ENCODE measurements at places on chromosomes 4 and X.

- no peak for DNase-seq
Observed at GRCh38 chr4:185743722-185744487, 68.1 kb downstream of the SORBS2 start.

DNA sequence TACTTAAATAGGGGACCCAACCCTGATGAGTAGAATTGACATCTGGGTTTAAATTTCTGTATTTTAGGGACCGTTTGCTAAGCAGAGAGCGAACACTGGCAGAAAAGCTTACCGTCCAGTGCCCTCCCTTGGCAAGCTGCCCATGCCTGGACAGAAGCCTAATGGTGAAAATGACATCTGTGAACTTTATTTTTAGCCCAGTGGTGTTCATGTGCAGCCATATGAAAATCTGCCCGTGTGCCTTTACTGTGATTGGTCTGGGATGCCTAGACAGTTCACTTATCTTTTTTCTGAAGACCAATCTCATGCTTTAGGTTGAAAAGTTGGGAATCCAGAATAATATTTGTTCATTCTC lies 1.1 kb downstream of the STBD1 start:
- DNase-seq = no peak

DNA sequence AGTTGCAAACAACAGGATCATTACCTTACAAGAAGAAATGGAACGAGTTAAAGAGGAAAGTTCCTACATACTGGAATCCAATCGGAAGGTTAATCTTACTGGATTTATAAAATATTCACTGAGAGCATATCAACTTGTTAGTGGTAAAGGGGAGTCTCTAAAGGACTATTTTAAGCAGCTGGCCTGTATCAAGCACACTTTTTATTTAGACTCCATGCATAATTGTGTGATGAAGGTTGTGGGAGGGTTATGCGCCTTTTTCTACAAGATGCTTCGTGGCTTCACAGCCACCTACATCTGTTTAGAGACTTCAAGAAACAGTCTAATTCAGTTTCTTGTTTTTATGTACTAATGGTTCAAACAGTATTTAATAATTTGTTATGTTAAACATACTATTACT lies 56.6 kb downstream of the GRSF1 start:
- no peak for DNase-seq

GRCh38 chrX:84475101-84475500 lies 27.2 kb downstream of the HDX start:
- DNase-seq = no peak

DNA sequence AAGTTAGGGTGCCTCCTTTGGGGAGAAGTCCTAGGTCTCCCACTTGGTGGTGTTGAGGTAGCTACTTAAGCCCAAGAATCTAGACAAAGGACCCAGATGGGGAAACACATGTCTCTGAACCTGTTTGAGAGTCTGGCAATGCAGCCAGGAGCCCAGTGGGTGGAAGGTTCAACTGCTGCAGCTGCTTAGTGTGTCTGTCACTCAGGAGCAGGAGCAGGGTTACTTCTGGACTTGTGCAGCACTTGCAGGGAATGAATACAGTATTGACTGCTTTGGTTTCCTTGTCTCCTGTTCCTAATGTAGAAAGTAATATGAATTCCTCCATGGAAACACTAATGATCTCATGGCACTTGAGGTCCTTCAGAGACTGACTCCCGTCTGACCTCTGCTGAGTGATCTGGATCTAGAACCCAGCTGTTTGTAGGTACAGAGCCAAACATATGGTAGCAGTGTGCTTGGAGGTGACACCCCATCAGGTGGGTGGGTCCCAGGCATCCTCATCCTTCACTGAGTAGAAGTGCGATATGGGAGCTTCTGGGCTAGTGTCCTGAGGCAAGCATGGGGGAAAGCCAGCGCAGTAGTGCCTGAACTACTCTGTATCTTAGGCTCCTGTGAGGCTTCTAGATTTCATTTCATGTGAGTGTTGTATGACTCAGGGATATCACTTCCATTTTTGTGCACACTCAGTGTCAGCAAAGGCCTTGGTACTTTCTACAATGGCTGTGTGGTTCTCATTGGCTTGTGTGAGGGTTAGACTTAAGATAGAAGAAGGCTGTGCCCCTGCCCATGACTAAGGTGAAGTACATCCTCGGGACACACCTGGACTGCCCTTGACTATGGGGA lies 85.0 kb upstream of the WDR1 start:
- DNase-seq = no peak

- DNase-seq = no peak
Observed at GRCh38 chr4:142550965-142551364, 295.1 kb downstream of the INPP4B start.

GRCh38 chrX:40521868-40522450 lies 58.8 kb upstream of the ATP6AP2 start:
- DNase-seq = no peak

GRCh38 chrX:53682885-53683555 lies 3.5 kb downstream of the HUWE1 start:
- DNase-seq = peak; percentile 64

GRCh38 chr4:38373375-38373774 lies 290.6 kb upstream of the KLF3 start:
- no peak for DNase-seq

GRCh38 chr4:151990201-151990600 lies 229.4 kb upstream of the GATB start:
- no peak for DNase-seq

DNA sequence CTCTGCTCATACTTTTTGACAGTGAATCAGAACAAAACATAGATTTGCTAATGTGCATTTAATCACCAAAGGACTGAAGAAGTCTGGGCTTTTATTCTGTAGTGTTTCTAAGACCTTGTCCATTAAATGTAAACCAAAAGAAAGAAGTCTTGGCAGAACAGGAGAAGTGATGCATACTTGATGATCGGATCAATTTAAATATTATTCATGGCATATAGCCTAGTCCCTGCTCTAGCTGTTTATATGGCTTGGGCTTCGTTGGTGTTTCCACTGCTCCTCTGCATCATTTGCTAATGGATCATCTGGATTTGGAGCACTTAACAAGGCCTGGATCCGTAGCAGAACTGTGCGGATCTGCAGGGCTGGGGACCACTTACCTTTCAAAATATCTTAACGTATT lies 566.6 kb downstream of the GALNTL6 start:
- peak; percentile 9 for DNase-seq

DNA sequence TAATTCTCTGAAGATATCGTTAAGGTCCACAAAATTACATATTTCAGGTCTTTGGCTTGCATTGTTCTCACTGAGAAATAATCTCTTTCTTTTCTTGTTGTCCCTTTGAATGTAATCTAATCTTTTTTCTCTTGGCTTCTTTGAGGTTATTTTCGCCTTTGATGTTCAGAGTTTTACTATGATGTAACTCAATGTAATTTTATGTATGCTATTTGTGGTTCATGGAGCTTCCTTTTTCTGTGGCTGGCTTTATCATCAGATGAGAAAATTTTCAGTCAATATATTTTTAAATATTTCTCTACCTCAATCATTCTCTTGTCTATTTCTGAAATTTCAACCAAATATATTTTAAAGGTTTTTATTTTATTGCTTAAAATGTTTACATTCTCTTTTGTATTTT lies 672.2 kb downstream of the TRAM1L1 start:
- no peak for DNase-seq

- DNase-seq = no peak
Observed at GRCh38 chrX:65866146-65866545, 173.7 kb downstream of the VSIG4 start.

DNA sequence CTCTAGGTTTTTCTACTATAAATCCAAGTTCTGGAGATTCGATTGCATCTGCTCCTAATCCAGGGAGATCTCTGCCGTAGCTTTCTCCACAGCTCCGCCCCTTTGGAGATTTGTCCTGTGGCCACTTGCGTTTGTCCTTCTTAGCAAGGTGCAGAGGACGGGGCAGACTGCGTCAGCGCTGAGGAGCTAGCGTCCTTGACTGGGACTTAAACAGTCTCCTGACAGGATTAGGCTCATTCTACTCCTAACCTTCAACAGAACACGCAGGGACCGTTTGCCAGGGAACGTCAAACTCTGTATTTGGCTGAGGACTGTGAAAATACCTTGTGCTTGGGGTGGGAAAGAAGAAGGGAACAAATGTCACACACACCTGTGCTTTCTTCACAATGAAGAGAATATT lies 38.6 kb downstream of the SORBS2 start:
- no peak for DNase-seq

DNA sequence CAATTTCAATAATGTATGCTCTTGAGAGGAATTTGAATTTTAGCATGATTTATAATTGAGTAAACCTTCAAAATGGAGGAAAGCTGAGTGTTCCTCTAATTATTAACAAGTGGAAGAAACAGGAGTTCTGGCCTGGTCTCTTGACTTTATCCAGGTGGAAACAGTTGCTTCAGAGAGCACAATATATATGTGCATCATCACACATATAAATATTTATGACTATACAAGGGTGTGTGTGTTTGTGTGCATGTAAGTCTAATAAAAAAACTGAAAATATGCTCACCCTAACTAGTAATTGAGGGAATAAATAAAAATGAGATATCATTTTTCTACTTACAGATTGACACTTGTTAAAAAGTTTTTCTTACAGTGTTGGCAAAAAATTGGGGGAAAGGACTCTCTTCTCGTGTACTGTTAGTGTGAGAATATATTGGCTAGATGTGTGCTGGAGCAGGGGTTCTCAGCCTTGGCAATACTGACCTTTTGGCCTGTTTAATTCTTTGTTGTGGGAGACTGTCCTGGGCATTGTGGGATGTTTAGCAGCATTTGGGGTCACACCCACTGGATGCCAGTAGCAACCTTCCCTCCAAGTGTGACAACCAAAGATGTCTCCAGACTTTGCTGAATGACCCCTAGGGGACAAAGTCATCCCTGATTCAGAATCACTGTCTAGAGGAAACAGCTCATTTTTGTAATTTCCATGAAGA lies 20.8 kb upstream of the HERC5 start:
- DNase-seq = no peak

DNA sequence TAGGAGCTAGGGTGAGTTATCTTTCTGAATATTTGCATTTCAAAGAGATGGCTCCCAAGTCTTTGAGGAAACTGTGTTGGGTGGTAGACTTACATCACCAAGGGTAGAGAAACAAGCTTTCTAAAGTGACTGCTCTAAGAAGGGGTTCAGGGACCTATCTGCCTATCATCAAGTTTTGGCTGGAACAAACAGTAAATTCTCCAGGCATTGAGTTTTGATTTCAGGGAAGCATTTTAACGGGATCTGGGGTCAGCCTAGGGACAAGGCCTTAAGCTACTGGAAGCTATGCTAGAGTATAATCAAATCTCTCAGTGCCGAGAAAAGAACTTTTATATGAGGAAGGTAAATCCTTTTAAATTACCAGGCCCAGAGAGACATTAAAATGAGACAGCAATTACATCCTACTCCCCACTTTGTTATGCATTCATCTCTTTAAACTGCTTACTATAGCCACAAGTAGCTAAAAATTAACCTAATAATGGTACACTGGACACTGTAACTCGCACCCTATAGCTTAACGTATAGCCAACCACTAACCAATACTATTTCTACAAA lies 2.0 kb upstream of the NUDT9 start:
- no peak for DNase-seq

- no peak for DNase-seq
Observed at GRCh38 chr4:176587920-176588319, 204.8 kb downstream of the VEGFC start.

- DNase-seq = no peak
Observed at GRCh38 chr4:85778632-85779131, 303.7 kb downstream of the ARHGAP24 start.

GRCh38 chr4:14892563-14892962 lies 109.7 kb upstream of the CPEB2 start:
- DNase-seq = no peak

DNA sequence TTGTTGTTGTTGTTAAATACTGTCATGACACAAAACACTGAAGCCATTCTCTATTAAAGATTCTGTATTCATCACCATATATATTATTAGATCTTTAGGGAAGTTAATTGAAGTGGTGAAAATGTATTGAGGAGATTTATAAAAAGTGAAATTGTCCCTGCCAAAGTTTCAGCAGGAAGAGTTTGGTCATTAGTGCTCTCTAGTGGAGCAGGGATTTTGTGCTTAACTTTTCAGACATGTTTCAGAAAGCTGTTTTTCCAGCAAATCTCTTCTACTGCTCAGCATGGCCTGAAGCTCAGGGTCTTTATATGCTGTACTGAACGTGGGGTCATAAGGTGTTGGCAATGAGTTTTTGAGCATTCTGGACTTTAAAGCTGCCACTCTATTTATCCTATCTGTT lies 36.7 kb upstream of the CXXC4 start:
- peak; percentile 38 for DNase-seq

GRCh38 chrX:141278306-141278705 lies 36.0 kb upstream of the SPANXC start:
- DNase-seq = peak; percentile 7

DNA sequence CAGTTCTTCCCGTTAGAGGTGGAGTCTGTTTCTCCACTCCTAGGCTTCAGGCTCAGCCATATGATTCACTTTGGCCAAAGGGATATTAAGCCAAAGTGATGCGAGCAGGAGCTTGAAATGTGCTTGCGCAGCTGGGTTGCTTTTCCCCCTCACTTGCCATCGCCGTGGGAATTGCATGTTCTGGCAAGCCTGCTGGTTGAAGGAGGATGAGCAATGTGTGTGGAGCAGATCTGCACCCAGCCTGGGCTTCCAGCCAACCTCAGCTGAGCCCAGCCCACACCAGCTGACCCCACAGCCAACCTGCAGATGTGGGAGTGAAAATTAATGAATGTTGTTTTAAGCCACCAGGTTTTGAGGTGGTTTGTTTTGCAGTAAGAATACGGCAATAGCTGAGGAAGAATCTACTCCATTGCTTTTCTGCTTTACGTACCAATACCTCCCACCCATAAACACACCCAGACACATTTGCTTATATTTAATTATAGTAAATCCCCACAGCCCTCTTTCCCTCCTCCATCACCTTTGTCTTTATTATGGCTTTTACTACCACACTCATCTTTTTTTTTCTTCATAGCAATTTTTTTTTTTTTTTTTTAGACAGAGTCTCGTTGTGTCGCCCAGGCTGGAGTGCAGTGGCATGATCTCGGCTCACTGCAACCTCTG lies 132.8 kb upstream of the FUNDC1 start:
- DNase-seq = peak; percentile 64

GRCh38 chr4:154160519-154161301 lies 330.9 kb downstream of the DCHS2 start:
- peak; percentile 73 for DNase-seq

DNA sequence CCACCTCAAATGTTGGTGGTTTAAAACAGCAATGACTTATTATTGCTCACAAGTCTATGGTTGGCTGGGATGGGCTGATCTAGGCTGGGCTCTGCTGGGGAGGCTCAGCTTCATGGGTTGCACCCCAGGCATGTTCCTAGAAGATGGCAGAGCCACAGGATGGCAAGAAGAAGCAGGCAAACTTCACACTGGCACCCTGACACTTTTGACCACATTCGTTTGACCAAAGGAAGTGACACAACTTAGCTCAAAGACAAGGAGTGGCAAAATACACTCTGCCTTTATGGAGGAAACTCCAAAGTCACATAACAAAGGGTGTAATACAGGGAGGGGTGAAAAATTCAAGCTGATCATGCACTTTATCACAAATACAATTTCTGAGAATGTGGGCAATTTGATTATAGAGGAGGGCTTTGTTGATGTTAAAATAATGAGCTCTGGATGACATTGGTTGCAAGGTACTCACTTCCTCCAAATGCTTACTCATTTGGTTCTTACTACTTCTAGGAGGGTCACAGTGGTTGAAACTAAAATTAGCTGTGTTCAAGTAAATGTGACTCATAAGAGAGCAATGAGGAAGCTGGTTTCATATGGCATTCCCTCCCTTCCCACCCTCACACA lies 249.2 kb upstream of the RPS6KA3 start:
- no peak for DNase-seq

- DNase-seq = peak; percentile 94
Observed at GRCh38 chr4:180828455-180829018, 1414.7 kb upstream of the TENM3 start.

Data from eye (tissue), 1 donor.